Lung (tissue), 17 donors: ENCODE measurements at places on chromosomes 4 and X. TPM values are rescaled to one million over a fixed set of nuclear protein-coding genes. Genes with fewer than 3 reads are reported as not detected.
A peak's percentile ranks its signal among the peaks of the same experiment; 100 is the strongest.

The GLRB gene
- total RNA-seq: 6.9 TPM

The NOX1 gene
- total RNA-seq: 0.12 TPM

The USP17L18 gene
- total RNA-seq: not detected

The TRIM61 gene
- 1.8 TPM for total RNA-seq

The CXCL11 gene
- total RNA-seq: 0.58 TPM

The PABPC4L gene
- total RNA-seq: 10.0 TPM

The BEX3 gene
- total RNA-seq: 97.6 TPM

The SCFD2 gene
- total RNA-seq: 28.7 TPM

GRCh38 chrX:112197840-112198239, 115.3 kb upstream of the TRPC5 start:
- DNase-seq: no peak

GRCh38 chrX:139831017-139831416, 101.8 kb downstream of the ATP11C start:
- DNase-seq: no peak

GRCh38 chr4:137293281-137293680, 239.0 kb downstream of the PCDH18 start:
- DNase-seq: peak; percentile 64

- DNase-seq: no peak
Measured at GRCh38 chr4:122707497-122707896, 25.0 kb upstream of the BBS12 start.

DNA sequence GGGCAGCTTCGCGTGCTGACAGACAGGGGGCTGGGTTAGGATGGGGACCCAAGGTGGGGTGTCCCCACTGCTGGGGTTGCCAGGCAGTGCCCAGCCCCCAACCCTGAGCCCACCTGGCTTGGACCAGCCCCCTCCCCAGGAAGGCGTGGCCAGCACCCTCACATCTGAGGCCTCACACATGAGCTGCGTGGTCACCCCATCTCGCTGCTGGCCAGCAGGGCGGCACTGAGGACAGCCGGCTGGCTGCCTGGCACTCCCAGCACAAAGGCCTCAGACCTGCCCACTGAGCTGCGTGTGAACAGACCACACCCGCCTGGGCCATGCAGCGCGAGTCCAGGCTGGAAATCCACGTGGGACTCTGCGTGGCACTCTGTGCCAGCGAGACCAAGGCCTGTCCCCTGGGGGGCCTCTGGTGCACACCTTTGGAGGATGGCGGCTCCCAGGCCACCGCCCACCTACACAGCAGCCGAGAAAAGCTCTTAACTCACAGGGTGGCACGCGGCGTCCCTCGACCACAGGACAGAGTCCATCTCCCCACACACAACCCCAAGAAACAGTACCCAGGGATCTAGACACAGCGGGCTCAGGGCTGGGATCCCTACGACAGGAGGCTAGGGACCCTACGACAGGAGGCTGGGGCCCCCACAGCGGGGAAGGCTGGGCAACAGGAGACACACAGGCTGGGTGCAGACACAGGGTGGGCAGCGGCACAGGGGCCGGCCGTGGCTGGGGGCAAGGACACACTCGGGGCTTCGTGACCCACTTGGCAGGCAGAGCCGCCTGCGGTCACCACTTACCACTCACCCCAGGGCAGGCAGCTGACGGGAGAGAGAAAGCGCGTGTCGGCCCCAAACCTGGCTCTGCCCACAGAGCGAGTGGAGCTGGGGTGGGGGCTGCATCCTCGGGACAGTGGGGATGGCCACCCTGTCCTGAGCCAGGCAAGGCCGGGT, 9.8 kb downstream of the DGKQ start:
- peak; percentile 8 for DNase-seq

- no peak for DNase-seq
Measured at GRCh38 chr4:48347282-48347921, 6.1 kb downstream of the SLAIN2 start.

DNA sequence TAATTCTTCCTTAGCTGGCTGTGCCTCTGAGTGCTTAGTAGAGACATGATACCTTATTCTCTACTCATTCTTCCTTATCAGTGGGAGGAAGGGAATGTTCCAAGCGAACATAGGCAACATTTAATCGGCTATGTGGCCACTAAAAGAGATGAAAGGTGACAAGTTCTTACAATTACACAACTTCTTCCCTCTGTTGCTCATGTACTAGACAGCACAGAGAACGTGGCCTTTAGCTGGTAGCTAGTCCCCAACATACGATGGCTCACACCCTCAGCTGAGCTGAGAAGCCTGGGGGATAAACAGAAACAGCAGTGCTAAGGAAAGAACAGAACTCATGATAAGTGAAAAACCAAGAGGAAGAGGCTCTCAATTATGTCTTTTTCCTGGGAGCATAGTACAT, 52.2 kb downstream of the APOO start:
- DNase-seq: no peak

GRCh38 chr4:42750091-42750490, 93.2 kb upstream of the ATP8A1 start:
- peak; percentile 64 for DNase-seq

DNA sequence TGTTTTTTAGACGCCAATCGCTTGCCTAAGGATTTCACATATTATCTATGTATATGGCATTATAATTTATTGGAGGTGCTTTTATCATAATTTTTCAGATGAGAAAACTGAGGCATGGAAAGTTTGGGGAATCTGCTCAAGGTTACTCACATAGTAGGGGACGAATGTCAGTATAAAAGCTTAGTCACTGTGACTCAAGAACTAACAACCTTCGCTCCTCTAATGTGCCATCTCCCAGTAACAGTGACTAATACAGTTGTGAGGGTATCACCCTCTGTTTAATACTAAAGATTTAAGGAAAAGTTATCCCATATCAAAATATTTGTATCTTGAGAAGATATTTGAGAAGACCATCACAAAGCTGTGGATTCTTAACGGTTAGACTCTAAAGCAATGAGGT, 353.1 kb upstream of the SPOCK3 start:
- no peak for DNase-seq

- no peak for DNase-seq
Measured at GRCh38 chr4:107125496-107125895, 89.4 kb upstream of the DKK2 start.

GRCh38 chr4:108473163-108473720, 147.1 kb upstream of the RPL34 start:
- peak; percentile 17 for DNase-seq

GRCh38 chr4:120156120-120156718, 89.6 kb upstream of the MAD2L1 start:
- DNase-seq: peak; percentile 21

GRCh38 chr4:146333187-146333894, 119.0 kb downstream of the REELD1 start:
- DNase-seq: no peak

DNA sequence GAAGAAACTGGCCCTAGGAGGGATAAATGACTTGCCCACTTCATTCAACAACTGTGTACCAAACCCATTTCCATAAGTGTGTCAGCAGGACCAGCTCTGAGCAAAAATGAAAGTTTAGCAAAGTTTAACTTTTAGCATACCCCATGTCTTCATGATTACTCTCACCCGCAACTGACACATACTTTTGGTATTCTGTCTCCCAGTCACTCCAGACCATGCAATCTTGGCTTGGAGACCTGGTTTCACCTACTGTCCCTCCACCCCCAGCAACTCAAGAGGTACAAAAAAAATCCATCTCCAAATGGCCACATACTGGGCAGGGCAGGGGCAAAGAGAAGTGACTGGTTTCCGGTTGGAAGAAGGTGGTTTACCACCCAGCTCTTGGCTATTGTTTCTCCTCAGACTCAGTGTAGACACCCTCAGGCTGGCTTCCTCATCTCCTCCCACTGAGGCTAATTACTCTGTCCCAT, 79.8 kb downstream of the RLIM start:
- no peak for DNase-seq

- DNase-seq: peak; percentile 92
Measured at GRCh38 chr4:40918330-40918729, 168.6 kb downstream of the NSUN7 start.

- no peak for DNase-seq
Measured at GRCh38 chr4:80925293-80925692, 105.2 kb upstream of the BMP3 start.

- no peak for DNase-seq
Measured at GRCh38 chr4:120616-121015, 3.7 kb upstream of the ZNF718 start.

- DNase-seq: peak; percentile 60
Measured at GRCh38 chrX:15686818-15687685, 22.4 kb upstream of the CLTRN start.
